ENCODE measurements at places on chromosomes 12 and 14.

GRCh38 chr14:105938055-105938863 is 411.9 kb downstream of the TMEM121 start:
- no peak for DNase-seq

- no peak for DNase-seq
Observed at GRCh38 chr12:14578646-14579045, 11.0 kb upstream of the PLBD1 start.

GRCh38 chr12:117060246-117060928 is 38.8 kb downstream of the TESC start:
- no peak for DNase-seq

DNA sequence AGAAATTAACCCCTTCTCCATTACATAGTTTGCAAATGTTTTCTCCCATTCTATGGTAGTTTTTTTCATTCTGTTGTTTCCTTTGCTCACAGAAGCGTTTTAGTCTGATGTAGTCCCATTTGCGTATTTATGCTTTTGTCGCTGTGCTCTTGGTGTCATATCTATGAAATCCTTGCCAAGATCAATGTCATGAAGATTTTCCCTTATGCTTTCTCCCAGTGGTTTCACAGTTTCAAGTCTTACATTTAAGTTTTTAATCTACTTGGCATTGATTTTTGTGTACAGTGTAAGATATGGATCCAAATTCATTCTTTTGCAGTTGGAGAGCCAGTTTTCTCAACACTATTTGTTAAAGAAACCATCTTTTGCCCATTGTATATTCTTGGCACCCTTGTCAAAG is 357.6 kb downstream of the APAF1 start:
- DNase-seq: no peak

DNA sequence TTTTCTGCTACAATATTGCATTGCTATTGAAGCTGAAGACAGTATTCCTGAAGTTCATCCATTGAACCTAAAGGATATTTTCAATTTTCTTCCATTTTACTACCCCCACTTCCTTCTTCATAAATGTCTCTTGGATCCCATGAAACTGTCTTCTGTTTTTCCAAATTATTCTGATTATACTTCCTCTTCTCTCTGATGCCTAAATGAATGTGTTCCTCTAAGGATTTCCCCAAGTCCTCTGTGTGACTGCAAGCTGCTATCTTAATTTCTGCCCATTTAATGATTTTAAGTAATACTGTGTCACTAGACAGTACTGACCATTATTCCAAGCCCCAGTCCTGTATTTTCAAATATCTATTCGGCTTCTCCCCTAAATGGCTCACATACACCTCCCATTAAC is 102.9 kb downstream of the TAOK3 start:
- DNase-seq: no peak

DNA sequence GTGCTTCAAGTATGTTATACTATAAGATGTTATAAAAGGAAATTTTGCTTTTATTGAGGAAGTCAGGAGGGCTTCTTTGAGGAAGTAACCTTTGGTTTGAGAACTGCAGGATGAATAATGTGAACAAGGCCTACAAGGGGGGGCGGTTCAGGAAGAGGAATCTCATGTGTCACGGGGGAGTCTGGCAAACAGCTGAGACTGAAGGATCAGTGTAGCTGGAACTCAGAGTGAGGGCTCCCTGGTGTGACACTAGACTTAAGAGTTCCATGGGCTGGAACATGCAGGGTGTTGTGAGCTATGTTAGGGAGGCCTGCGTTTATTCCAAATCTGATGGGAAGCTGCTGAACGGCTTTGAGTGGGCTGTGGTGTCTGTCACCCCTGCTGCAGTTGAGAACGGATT is 62.3 kb downstream of the UNC79 start:
- no peak for DNase-seq

- no peak for DNase-seq
Observed at GRCh38 chr12:6274231-6275221, 36.0 kb upstream of the PLEKHG6 start.

GRCh38 chr12:122895704-122896636 is at the start of gene VPS37B:
VPS37B (minus strand) TSS chr12:122896124; CDS start chr12:122896062, 62 bp downstream.
- DNase-seq: no peak

- no peak for DNase-seq
Observed at GRCh38 chr14:68109132-68109900, 289.7 kb downstream of the RAD51B start.

- DNase-seq: no peak
Observed at GRCh38 chr12:5013266-5013730, 30.4 kb upstream of the KCNA5 start.

Data from cortex of kidney (tissue), 1 donor.